ENCODE measurements at places on chromosomes 5 and 9.

GRCh38 chr9:127961613-127962155, 19.1 kb downstream of the EEIG1 start:
- DNase-seq = no peak

GRCh38 chr5:57681942-57682341, 199.3 kb upstream of the ACTBL2 start:
- no peak for DNase-seq

GRCh38 chr5:31416547-31416946, 115.3 kb downstream of the DROSHA start:
- DNase-seq = no peak

DNA sequence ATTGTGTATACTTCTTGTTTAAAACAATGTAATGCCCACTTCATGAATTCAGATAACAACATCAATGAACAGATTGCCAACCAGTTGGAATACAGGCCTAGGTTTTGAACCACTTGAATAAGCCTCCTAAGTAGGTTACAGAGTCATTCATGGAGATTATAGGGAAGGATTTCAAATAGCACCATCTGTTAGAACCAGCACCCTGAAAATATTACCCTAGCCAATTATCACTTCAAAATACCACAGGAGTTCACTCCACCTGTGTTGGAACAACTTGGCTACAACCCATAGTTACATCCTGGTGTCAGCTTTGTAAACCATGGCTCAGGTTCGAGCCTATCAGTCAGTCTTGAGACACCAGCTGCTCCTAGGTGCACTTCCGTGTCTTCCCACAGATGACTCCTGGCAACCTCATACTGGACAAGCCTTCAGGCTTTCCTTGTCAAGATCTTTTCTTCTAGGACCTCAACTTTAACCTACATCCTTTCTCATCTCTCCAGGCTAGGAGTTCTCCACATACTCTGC, 350.0 kb downstream of the DEPDC1B start:
- no peak for DNase-seq

GRCh38 chr5:36607838-36608783, 1.7 kb downstream of the SLC1A3 start:
- DNase-seq = no peak

GRCh38 chr9:89342948-89343347, 24.6 kb downstream of the SECISBP2 start:
- DNase-seq = no peak

DNA sequence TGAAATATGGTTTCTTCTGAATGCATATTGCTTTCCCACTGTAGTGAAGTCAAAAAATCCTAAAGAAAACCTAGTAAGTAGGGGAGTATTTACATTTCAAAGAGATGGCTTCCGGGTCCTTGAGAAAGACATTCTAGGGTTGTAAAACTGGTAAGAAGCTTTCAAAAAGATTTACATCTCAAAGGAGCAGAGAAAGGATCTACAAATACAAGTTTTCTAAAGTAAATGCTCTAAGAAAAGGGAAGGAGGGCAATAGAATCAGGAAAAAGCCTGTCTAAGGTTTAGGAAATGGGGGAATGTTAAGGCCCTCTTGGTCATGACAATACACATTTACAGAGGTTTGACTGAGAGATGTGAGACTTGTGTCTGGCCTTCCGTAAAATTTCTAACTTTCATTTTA, 16.7 kb upstream of the TRPC7 start:
- DNase-seq = no peak

- no peak for DNase-seq
Measured at GRCh38 chr5:3181671-3182070, 414.0 kb upstream of the IRX1 start.

DNA sequence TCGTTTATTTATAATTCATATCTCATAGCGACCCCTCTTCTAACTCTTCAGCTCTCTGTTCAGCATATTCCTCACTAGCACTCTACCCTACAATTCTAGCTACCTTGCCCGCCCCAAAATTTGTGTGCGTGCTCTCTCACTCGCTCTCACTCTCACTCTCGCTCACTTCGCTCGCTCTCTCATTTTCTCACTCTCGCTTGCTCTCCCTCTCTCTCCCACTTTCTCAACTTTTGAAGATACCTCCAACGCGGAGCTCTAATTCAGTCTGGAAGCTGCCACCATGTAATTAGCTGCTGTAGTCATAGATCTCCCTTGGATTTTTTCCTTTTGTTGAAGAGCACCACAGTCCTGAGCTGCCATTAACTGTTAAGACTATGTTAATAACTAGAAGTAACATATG, 30.4 kb downstream of the GPR21 start:
- no peak for DNase-seq

DNA sequence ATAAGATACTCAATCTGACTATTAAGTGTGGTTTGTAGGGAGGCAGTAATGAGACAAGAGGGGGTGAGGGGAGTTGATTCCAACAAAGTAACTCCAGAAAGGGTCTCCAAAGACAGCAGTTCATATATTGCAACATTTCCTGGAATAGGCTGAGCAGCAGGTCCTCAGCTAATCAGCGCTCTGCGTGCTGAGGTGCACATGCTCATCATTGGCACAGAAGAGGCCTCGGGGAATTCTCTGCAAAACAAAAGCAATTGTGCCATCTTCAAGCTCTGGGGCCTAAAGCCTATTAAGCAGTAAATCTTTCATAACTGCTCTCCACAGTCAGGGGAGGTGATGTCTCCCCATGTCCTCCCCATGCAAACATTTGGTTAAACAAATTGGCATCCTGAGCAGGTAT, 357.3 kb downstream of the SPOCK1 start:
- DNase-seq = no peak

- DNase-seq = peak; percentile 62
Measured at GRCh38 chr9:124450241-124450924, at the start of gene ADGRD2. Gene ADGRD2, plus strand, starts transcription at chr9:124450451. Its CDS starts 1,216 bp downstream, at chr9:124451667.

DNA sequence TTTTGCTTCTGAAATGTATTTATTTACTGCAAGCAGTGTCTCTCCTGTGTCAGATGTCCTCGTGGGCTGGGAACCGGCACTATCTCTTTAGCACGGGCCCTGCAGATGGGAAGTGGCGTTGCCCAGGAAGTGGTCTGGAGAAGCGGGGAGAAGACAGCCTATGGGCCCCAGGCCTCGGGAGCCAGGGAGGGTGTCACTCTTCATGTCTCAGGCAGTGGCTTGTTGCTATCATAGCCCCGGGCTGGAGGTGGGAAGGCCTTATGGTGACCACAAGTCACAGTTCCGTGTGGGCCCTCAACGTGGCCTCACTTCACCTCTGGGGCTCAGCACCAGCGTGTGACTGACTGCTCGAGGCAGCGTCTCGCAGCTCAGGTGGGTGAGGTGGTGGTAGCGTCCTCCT, 41.4 kb downstream of the SYK start:
- DNase-seq = peak; percentile 96

DNA sequence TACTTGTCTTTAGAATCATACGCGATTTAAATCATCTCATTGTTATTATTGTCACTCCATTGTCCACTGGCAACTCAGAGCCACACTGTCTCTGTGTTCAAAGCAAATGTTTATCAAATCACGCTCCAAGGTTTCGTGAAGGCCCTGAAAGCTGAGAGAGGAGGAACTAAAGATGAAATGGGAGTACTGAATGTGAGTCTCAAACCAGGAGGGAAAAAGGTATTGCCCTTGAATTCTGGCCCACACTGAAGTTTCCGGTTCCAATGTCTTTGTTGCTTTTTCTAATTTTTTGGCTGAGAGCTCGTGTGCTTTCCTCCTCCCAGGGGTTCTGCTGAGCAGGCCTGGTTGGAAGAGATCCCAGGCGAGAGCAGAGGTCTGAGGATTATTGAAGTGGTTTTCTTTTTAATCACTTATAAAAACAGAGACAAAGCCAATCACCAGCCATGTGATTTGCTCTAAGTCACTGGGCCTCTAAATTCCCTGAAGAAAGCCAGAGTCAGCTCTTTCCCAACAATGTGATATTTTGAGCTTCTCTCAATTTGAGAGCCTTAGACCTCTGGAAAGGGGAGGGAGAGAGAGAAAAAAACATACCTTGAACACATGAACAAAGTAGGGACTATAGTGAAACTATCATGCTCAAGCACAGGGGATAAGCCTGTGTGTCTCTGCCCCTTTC, 420.8 kb upstream of the GRAMD2B start:
- no peak for DNase-seq

DNA sequence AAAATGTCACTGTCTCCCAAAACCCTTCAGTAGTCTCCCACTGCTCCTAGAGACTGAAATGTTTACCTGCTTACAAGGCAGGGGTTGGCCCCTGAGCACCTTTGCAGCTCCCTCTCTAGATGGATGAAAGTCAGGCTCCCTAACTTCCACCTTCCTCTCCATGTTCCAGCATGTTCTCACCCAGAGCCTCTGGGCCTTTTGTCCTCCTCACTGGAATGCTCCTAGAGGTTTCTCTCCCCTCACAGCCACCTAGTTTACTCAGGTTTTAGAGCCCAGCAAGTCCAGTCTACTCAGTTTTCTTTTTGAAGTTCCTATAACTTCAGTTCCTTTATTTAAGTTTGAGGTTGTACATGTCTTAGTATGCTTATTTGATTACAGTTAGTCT, 815 bp upstream of the URM1 start:
- DNase-seq = no peak

GRCh38 chr9:124210697-124211096, 47.1 kb upstream of the NEK6 start:
- DNase-seq = no peak
